H4 (cell line): ENCODE measurements at places on chromosomes 6 and 20.

GRCh38 chr20:19330038-19330437, 117.6 kb downstream of the SLC24A3 start:
- no peak for DNase-seq

DNA sequence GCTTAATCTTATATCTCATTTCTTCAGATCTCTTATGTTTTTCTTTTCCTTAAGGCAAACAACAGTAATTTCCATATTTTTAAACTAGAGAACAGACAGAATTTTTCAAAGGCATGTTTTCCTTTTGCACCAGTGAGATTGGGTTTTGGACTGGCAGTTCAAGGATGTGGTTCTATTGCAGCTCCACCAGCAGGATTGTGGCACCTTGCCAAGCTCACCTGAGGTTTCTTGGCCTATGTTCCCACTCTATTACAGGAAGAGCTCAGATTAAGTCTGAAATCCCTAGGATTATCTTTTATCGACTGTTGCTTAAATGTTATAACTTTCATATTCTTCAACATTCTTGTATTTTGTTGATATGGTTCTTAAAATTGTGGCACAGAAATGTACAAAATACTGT, 218.9 kb downstream of the PLCB4 start:
- no peak for DNase-seq

- DNase-seq = no peak
Observed at GRCh38 chr6:156972145-156972544, 195.0 kb downstream of the ARID1B start.

DNA sequence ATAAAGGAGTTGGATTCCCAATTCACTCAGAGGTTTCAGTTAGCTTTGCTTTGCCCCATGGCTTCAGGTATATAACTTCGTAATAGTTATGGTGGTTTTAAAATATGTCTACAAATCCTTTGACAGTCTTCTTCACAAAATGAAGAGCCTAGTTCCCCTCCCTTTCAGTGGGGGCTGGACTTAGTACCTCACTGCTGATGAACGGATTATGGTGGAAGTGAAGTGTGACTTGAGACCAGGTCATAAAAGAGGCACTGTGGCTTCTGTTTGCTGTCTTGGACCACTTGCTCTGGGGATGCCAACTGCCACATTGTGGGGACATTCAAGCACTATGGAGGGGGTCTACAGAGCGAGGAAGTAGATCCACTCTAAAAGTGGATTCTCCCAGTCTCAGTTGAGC, 47.5 kb upstream of the NUP153 start:
- DNase-seq = no peak

DNA sequence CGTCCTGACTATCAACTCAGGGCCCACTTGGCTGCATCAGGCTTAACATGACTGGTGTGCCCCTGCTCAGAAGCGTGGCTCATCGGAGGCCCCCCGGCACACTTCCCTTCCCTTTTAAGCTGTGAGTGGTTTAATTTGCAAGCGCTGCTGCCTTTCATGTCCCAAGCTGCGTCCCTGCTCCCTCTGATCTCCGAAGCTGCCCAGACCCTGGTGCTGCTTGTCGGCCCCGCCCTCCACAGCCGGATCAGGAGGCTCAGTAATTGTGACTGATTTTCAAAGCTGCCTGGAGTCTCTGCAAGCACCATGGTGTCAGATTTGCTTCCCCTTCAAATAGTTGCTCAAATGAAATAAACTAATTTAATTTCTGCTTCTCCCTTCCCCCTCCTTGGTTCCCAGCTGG, 71.1 kb downstream of the CDH22 start:
- no peak for DNase-seq

DNA sequence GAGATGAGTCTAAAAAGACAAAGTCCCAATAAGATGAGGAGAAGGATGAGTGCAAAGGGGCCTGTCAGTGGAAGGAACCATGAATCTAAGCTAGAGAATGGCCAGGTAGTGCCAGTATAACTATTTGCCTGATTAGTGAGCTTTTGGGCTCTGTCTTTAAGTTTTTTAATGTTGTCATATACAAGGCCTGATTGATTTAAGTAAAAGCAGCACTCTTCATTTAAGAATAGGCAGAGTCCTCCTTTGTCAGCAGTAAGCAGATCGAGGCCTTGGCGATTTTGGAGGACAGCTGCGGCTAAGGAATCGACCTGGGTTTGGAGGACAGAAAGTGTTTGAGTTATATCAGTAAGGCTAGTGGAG, 753.4 kb upstream of the ADGRB3 start:
- no peak for DNase-seq

- DNase-seq = no peak
Observed at GRCh38 chr6:80170433-80170832, 64.0 kb downstream of the BCKDHB start.

DNA sequence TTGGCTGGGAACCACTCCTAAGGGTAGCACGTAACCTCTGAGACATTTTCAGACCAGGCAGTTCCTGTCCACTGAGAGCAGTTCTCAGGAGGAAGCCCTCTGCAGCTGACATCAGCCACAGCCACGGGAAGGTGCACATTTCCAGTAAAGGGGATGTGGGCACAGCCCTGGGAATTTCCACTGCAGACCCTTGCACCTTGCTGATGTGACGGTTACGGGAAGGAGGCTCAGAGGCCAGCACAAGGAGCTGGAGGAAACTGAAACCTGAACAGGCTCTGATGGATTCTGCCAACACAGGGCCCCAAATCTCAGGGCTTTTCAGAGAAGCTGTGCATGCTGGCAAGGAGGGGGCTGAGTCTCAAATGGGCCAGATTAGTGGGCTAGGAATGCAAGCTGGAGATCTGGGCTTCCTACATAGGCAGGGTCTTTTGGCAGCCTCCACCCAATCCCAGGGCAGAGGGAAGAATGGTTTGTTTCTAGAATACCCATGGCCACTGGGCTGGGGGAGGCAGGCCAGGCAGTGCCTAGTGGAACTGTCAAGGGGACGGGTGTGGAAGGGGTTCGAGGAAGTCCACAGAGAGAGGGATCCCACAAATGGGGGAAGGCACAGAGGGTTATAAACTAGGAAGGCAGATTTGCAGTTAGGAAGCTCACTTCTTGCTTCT, 14.2 kb downstream of the EBF4 start:
- DNase-seq = no peak

DNA sequence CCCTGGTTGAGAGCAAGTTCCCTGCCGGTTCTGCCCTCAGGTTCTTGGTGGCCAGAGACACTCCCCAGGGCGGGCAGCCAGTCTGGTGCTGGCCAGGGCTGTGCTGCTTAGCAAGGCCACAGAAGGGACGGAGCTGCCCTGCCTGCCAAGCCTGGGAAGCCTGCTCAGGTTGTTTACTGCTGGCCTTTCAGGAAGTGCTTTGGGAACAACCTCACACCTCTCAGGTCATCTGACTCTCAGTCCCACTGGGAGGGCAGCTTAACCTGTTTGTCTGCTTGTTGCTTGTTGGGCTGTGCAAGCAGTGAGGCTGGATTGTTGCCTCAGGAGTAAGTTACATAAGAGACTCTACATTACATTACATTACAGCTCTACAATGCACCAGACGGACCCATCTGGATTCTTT, 75.8 kb upstream of the AFDN start:
- DNase-seq = no peak
